ENCODE measurements at places on chromosomes 13 and 19.

- DNase-seq = no peak
These were observed 447.4 kb downstream of the EFNB2 start for GRCh38 chr13:106088085-106088484.

DNA sequence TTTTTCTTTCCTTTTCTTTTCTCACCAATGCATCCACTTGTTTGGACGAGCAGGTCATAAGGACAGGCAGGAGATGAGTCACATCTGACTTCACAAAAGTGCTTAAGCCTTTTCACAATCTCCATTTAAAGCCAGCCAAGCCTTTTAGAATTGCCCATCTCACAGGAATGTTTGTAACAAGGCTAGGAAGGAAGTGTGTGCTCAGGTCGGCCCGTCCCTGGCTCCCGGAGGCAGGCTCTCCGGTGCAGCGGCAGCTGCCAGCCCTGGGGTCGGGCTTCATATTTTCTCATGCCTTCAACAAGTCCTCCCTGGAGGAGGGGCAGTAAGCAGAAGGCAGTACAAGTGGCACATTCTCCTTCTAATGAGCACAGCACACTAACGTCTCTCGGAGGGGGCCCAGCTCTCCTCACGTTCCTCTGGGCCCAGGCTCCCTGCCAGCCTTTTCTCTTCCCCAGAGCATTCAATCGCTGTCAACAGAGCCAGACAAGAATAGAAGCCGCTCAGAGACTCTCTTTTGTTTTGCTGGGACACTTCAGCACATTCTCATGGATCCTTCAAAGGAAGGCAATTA is 180.5 kb downstream of the COL4A1 start:
- DNase-seq = no peak

- DNase-seq = peak; percentile 90
These were observed 3.5 kb downstream of the YJEFN3 start for GRCh38 chr19:19531951-19532805.

DNA sequence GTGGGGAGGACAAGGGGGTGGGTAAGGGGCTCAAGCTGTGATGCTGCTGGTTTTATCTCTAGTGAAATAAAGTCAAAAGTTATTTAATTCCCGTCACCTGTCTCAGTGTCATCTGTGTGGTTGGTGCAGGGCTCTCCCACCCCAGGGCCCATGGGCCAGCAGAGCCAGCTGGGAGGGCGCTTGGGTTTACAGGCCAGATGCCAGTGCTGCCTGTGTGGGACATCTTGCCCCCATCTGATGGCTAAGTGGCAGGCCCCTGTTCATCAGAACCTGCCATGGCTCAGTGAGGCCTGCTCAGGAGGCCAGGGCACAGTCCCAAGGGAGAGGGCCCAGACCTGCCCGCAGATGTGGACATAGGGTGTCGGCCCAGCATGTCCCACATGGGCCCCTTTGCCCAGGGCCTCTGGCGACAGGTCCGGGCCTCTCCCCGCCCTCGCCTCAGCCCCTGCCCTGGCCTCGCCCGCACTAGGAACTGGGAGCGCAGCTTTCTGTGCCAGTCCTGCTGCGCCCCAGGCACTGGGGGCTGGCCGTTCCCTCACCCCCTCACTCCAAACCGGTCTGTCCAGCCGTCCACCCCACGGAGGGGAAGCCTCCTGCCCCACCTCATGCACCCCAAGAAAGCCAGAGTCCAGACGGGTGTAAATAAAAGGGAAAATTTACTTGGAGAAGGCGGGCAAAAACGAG is 5.3 kb downstream of the ZNF296 start:
- DNase-seq = no peak

DNA sequence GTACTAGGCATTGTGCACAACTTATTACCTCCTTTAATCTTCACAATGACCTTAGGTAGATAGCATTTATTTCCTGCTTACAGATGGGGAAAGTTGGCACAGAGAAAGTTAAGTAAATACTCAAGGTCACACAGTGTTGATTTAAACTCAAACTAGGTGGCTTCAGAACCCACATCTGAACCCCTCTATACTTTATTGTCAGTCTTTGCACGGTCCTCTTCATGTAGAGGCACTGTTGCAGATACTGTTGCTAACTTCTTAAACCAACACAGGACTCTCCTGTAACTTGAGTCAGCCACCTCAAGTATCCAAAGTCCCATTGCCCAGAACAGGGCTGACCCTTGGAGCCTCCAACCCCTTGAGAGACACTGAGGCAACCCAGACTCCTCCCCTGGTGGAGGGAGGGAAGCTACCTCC is 48.8 kb downstream of the FRY start:
- no peak for DNase-seq

- no peak for DNase-seq
These were observed 18.0 kb downstream of the VRK3 start for GRCh38 chr19:50007170-50007569.

DNA sequence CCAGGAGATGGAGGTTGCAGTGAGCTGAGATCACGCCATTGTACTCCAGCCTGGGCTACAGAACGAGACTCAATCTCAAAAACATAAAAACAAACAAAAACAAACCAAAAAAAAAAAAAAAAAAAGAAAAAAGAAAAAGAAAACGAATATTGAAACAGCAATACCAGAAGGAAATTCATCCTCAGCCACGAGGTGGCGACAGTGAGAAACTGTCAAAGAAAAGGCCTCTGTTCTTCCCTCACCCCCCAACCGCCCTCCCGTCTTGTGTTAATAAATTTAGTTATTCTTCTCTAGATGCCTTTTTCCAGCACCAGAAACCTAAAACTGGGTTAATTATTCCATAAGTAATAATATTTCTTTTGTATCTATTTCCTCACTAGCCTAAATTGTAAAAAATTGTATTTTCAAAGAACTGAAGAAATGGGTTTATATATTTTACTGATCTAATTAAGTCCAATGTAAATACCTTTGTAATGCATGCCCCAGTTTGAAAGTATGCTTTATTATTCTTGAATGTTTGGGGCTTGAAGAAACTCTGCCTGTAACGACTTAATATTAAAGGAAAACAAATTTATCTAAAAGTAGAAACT is 38.6 kb downstream of the LIG4 start:
- peak; percentile 38 for DNase-seq

DNA sequence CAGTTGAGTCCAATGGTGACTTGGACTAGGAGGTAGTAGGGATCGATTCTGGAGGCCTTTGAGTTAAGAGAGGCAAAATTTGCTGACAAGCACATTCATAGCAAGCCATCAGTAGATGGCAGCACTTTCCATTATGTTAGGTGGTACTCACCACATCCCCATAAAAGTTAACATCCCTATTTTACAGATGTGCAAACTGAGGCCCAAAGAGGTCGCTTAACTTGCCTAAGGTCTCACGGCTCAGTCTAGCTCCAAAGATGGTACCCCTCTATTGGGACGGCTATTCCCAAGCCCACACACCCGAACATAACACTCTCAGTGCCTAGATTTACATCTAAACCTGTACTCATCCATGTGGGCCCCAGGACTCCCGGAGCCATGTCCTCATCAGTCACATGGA is 21.5 kb upstream of the FOSB start:
- DNase-seq = no peak

DNA sequence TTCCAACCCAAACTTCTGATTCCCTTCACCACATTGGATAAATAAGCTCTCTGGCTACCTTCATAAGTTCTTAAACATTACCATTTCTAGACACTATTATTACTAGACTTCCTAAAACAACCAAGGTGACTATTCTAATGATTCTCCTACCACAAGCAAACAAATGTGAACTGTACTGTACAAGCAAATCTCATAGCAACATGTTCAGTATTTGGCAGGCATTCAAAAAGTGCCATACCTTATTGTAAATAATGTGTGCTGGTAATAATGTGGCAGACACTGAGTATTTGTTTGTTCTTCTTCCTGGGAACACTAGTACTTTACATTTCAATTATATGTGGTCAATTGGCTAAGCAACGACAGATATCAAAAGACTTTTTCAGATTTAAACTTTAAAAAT is 986.0 kb upstream of the SPRY2 start:
- DNase-seq = no peak

DNA sequence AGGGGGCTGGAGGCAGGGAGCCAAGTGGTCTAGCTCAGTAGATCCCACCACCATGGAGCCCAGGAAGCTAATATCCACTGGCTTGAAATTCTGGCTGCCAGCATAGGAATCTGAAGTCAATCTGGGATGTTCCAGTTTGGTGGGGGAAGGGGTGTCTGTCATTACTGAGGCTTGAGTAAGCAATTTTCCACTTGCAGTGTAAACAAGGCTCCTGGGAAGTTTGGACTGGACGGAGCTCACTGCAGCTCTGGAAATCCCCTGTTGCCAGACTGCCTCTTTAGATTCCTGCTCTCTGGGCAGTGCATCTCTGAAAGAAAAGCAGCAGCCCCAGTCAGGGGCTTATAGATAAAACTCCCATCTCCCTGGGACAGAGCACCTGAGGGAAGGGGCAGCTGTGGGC is 349.2 kb upstream of the KLHL1 start:
- DNase-seq = no peak

DNA sequence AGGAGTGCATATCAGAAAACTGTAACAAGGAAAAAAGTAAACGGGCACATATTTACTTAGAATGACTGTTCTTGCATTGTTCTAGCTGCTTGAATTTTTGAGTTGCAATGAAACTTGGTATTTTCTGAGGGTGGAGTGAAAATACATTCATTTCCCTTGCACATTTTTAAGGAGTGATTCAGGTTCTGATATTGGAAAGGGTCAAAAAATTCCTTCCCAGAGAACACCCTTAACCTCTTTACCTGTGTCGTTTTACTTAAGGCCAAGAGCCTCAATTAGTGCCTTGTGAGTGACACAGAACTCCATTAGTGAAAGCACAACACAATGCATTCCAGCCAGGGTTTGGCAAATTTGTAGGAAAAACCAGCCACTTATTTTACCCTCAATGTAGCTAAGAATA is 2.3 kb downstream of the ITGBL1 start:
- no peak for DNase-seq

DNA sequence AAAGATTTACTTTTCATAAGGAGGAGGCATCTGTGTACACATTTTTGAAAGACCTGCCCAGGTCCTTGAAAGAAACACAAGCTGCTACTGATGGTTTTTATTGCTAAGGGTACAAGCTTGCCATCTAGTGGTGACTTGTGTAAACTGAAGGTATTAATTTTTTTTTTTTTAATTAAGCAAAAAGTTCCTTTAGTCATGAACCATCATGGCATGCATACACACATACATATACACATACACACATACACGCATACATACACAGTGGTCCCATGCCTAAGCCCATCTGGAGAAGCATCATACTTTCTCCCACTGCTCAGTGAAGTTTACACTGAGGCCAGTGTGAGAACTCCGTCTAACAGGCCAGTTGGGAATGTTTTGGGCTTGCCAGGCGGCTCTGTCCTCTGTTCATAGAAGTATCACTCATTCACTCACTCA is 312.5 kb downstream of the DCLK1 start:
- no peak for DNase-seq

DNA sequence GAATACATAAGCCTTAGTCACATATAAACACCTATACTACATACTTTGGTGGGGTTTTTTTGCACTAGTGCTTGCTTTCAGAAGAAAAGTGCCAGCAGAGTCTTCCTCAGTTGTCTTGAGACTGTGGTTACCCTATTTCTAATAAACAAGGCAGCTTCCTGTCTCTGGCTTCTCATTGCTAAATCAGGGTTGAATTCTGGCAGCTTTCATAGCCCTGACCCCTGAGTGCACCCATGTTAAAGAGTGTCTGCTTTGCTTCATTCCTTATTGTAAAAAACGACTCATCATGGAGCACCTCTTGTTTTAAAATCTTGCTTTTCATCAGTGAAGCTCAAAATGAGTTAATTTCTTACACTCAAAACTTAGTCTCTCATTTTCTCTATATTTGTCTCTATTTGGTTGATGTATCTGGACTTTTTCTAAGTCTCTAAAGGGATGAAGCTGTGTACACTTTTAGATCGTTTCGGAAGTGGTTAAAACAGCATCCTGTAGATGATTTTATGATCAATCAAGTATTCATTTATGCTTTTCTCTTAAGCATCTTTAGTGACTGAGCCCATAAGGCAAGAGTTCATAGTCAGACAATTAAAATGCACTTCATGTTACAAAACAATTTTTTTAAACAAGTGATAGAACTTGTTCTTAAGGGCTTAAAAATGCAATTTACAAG is 72.1 kb downstream of the KLF12 start:
- DNase-seq = no peak

GRCh38 chr19:23906835-23907234 is 7.9 kb upstream of the ZNF726 start:
- DNase-seq = no peak

DNA sequence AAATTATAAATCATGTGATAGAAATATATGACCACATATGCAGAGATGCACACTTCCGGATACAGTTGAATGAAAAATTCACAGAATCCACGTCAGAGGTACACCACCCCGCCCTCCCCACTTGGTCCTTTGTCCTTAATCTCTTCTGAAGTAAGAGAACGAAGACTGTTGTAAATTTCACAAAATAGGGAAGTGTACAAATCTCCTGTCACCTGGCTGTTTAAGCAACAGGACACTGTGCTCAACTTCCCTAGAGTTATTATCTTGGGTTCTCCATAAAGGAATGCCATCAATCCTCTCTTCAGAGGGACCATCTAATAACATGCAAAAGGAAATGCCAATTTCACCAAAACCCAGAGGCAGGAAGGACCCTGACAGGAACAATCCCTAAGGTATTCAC is 10.5 kb upstream of the CEACAM6 start:
- no peak for DNase-seq

DNA sequence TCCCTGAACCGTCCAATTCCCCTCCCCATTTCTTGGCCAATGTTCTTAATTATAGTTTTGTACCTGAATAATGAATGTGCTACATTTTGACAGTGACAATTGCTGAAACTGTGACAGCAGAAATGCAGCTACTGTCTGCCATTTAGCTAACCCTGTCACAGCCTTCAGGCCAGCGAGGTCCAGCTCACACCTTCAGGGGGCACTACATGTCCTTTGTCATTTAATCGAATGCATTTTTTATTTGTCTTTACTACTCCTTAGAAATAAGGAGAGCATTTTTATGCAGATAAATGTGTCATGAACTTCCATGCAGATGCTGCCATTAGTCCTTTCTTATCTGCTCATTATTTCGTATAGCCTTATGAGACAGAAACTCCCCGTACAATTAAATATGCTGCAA is 159.9 kb downstream of the MZT1 start:
- DNase-seq = no peak

DNA sequence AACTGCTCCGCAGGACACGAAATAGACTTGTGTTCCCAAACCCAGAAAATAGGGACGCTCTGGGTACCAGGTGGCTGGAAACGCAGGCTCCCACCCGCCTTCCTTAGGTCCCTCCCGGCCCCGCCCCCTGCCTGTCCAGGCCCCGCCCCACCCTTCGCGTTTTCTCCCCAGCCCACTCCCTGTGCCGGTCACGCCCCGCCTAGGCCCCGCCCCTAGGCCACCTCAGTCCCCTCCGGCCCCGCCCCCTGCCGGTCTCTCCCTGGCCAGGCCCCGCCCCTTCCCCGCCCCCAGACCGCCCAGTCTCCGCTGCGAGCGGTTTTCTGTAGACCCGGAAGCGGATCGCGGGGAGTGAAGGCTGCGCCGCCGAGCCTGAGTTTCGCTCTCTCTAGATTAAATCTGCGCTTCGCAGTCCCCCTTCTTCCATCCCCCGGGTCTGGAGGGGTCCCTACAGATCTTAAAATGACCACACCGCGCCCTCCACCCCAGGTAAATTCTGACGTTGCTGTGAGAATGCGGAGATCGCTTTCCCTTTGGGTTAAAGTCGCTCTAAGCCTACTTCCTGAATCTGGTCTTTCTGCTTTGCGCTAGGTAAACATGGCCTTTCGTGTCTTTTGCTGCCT is 3.7 kb upstream of the ZNF665 start:
- DNase-seq = peak; percentile 100

GRCh38 chr19:42098781-42099180 is 22.8 kb downstream of the ZNF574 start:
- DNase-seq = no peak

GRCh38 chr13:79908381-79908780 is 427.4 kb downstream of the NDFIP2 start:
- DNase-seq = no peak

Measured in nephron progenitor cell (in vitro differentiated cells).